Pancreas (tissue), 10 donors: ENCODE measurements at places on chromosomes 7 and 10.

- DNase-seq = no peak
Measured at GRCh38 chr7:158378978-158379377, 208.6 kb downstream of the PTPRN2 start.

- DNase-seq = peak; percentile 77
Measured at GRCh38 chr10:93541402-93542357, 24.8 kb upstream of the FFAR4 start.

DNA sequence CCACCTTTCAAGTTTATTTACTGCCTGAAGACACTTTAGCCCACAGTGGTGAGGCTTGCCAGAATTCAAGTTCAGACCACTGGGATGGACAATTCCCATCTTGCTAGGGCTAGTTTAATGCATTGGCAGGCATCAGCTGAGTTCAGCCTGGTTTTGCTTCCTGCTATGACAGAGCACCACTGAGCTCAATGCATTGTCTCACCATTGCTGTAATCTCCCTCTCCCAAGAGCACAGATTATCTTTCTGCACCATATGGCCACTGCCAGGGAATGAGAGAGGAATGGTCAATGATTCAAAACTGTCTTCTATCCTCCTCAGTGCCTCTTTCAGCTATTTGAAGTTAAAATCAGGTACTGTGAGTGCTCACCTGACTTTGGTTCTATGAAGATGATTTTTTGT is 160.8 kb downstream of the XPNPEP1 start:
- no peak for DNase-seq

DNA sequence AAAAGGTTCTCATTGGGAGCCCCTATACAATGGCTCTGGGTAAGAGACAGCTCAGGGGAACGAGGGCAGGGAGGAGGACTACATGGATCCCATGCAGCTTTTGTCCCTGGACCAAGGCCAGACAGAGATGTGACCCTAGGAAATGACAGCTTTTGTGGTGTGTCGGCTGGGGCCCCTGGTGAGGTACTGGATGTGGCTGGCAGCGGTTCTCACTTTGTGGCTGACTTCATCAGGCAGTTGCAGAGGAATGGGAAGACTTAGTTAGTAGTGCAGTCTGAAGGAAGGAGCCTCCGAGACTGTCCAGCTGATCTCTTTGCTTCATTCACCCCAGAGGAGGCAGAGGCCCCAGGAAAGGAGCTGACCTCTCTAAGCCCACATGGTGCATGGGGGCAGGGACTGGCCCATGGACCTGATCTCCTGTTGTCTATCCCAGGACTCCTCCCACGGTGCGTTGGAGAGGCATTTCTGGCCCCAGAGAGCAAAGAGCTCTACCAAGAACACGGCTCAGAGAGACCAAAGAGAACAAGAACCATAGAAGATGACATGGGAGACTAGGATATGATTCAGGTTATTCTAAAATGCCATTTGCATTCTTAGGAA is 202.9 kb downstream of the RPS24 start:
- DNase-seq = no peak

- no peak for DNase-seq
Measured at GRCh38 chr7:158854681-158855081, 1.7 kb upstream of the DYNC2I1 start.
